ENCODE measurements at places on chromosomes 1 and 21.

DNA sequence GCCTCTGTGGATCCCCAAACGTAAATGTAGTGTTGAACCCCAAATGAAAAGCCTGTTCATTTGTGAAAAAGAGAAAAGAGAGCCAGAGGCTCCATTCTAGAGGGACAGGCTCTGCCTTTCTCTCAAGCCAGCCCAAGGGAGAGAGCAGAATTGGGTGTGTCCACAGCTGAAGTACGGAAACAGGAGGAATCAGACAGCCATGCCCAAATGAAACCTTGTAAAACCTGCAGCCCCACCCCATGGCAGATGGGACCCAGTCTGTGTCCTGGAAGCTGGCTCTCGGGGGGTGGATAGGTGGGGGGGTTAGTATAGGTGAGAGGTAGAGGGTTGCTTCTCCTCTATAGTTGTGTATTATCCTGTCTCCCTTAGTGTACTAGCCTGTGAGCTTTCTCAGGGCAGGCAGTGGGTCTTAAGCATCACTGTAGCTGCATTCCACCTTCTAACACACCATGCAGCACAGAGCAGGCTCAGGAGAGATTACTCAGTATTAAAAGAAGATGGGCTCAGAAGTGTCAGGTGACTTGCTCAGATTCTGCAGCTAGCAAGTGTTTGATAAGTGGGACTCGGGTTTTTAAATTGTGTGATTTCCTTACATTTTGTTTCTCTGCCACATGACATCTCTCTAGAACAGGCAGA is 67.4 kb upstream of the SIPA1L2 start:
- no peak for DNase-seq

- no peak for DNase-seq
Observed at GRCh38 chr21:31777857-31778256, 45.9 kb upstream of the SCAF4 start.

DNA sequence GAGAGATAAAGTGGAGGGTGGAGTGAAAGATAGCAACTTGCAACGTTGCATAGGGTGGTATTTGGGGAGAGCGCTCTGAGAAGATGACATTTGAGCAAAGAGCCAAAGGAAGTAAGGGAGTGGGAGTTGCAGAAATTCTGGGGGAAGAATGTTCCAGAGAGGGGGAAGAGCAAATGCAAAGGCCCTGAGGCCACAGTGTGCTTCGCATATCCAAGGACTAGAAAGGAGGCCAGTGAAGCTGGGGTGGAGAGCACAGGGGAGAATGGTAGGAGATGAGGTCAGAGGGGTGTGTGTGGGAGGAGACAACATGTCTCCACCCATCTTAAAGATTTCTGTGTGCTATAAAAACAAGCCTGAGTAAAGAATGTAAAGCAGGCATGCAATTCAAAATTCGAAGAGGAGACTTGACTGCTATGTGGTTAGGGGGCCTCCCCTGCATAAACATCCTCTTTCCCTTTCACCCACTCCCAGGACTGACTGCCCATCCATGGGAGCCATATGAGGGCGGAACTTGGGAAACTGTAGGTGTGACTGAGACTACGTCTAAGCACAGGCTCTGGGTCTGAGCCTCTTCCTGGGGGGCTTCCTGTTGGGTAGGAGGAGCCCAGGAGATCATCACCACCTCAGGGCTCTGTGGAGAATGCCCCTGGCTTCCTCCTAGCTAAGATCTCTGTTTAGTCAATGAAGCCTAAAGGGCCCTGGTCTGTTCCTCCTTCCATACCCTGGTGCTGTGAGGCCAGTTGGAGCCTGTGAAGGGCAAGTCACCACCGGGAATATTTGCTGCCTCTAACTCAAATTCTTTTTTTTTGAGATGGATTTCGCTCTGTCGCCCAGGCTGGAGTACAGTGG is 2.9 kb upstream of the CLIC4 start:
- peak; percentile 34 for DNase-seq

- DNase-seq: no peak
Observed at GRCh38 chr21:31135531-31136184, 97.4 kb upstream of the KRTAP19-8 start.

DNA sequence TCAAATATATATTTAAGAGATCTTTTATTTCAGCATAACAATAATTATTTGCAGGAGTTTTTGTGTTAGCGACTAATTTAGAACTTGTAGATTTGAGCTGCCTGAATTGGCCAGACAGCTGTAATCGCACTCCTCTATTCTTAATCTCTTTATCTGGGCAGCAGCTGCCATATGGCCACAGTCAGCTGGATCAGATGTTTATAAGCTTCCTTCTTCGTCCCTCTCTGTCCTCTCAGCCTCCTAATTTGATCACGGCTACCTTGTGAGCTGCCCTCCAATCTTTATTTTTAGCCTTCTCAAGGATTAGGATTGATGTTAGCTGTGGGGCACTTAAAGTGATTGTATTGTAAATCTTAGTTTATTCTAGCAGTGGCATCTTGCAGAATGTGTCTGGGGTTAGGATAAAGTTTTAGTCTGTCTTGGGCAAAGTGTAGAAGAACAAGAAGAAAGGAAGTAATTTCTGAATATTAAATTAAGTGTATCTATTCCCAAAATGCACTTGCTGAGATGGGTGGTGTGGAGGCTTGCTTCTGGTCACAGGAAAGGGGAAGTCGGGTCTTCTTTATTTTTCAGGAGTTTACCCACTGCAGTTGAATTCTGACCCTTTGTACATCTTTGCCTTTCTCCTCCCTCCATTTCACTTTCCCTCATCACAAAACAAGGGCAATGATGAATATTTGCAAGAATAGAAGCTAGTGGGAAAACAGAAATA is 1.1 kb downstream of the ZBTB18 start:
- DNase-seq: peak; percentile 68

DNA sequence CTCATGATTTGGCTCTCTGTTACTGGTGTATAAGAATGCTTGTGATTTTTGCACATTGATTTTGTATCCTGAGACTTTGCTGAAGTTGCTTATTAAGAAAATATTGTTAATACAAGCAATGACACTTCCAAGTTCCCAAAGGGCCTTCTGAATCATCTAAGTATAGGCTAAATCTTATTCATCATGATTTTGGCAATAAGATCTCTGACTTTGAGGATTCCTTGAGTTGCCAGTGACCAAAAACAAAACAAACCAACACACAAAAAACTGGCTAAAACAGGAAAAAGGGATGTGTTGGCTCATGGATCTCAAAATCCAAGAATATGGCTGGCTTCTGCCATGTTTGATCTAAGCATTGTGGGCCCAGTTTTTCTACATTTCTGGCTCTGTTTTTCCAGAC is 163.4 kb downstream of the HHIPL2 start:
- no peak for DNase-seq
